Sciatic nerve (tissue), 2 donors: ENCODE measurements at places on chromosomes 13 and 19. TPM values are rescaled to one million over a fixed set of nuclear protein-coding genes. Genes with fewer than 3 reads are reported as not detected.

The OR10H1 gene
- total RNA-seq, result not detected

The CCL25 gene
- total RNA-seq, result not detected

The PABPC3 gene
- 0.13 TPM for total RNA-seq

- DNase-seq, result peak; percentile 32
Observed at GRCh38 chr13:20403826-20404225, 121.8 kb downstream of the CRYL1 start.

DNA sequence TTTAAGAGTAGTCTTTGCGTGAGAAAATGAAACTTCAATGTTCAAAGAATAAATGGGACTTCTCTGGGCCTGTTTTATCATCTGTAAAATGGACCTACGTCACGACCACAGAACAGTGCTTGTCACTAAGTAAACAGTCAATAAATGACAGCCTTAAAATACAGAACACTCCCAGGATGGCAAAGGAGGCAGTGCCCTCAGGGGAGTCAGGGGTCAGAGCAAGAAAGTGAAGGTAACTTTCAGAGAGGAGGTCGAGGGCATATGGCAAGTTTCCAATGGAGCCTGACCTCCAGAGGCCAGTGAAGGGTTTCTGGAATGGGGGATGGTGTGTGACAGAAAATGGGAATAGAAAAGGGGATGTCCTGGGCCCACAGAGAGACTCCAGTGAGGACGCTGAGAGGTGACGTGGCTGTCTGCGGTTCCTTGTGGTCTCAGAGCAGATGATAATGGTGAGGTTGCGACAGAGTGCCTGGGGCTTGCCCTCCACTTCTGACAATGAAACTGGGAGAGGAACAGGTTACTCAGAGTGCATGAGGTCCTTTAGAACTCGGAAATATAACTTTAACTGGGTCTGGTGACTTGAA lies 91.8 kb downstream of the UBL3 start:
- DNase-seq, result no peak

DNA sequence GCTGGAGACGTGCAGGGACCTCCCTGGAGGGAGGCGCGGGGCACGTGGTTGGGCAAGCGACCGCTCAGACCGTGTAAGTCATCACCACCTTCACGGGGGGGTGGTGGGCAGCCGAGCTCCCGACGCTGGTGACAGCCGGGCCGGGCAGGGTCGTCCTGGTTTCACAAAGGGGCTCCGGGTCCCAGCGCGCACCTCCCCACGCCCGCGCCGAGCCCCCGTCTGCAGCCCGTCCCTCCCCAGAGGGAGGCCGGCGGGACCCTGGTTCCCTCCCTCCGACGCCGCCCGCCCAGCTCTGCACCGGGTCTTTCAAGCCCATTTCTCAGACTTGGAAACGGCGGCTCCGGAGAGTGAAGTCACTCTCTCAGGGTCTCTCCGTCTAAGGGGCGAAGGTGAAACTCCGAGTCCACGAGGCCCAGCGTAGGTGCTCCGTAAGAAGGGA lies 729 bp upstream of the ARID3A start:
- DNase-seq, result no peak

- DNase-seq, result no peak
Observed at GRCh38 chr13:91025442-91025841, 322.0 kb upstream of the MIR17HG start.

DNA sequence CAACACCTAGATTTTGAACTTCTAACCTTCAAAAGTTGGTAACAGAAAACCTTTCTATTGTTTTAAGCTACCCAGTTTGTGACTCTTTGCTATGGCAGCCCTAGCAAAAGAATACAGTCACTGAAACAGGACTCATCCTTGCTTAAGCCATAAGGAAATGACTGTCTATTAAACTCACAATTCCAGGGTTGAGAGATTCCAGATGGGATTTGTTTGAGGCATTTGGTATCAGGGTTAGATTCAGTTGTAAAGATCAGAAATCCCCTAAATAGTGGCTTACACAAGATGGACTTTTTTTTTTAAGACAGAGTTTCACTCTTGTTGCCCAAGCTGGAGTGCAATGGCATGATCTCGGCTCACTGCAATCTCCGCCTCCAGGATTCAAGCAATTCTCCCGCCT lies 41.1 kb upstream of the RGCC start:
- no peak for DNase-seq

DNA sequence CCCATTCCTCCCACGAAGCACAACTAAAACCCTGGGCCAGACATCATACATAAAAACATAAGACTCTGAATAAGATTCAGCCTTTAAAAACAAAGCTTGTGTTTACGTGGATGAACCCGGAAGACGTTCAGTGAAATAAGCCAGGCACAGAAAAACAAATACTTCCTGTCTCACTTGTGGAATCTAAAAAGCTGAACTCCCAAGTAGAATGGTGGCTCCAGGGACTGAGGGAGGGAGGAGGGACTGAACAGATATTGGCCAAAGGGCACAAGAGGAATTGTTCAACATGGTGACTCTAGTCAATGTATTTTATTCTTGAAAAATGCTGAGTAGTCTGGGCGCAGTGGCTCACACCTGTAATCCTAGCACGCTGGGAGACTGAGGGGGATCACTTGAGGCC lies 35.7 kb upstream of the TPM4 start:
- no peak for DNase-seq
